ENCODE measurements at places on chromosomes 12 and 14.

DNA sequence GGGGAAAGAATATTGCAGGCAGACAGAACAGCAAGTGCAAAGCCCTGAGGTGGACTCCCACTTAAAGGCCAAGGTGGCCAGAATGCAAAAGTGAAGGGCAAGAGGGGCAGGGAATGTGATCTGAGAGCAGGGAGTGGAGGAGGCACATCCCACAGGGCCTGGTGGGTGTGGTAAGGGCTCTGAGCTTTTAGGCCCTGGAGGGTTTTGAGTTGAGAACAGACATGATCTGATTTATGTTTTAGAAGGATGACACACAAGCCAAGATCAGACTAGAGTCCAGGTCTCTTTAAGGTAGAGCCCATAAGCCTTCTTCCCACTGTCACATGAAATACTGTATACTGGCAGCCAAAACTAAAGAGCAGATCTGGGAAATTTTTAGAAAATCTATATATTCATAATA lies 162.5 kb downstream of the SLC38A4 start:
- no peak for DNase-seq

DNA sequence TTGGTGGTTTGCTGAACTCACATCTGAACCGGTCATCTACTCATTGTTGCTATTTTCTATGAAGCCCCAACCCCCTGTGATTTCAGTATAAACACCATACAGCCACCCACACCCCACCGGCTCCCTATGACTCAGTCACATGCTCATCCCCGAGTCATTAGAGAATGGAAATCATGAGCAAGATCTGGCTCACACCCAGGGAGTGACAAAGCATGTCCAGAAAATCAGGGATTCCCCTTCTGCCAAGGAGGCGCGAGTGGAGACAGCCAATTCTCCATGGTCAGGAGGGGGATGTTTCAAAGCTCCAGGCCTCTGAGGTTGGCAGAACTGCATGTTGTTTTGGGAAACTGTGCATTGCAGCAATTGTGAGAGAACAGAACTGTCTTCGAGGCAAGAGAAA lies 657.5 kb upstream of the TBX3 start:
- DNase-seq = no peak

GRCh38 chr12:111215881-111216280 lies 153.0 kb downstream of the PHETA1 start:
- DNase-seq = peak; percentile 88

DNA sequence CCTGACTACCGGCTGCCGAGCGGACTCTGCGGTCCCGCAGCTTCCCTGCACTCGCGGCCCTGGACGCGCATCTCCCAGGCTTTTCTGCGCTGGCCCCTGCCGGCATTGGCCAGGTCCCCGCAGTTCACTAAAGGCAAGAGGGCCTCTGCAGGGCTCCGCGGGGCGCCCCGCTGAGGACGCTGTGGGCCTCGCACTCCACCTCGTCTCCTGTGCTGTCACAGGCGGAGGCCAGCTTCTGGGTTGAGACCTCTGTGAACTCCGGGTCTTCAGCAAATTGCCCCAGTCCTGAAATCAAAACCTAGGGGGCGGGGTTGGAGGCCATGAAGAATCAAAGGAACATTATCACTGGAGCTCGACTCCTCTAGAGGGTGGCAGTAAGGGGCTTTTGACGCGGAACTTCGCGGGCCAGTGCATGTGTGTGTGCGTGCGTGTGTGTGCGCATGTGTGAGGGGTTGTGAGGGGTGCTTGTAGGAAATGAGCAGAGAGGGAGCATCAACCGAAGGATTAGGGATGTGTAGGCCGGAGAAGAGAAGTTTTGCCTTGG lies 68.5 kb upstream of the CAPRIN2 start:
- DNase-seq = peak; percentile 16

GRCh38 chr14:64795921-64796320 lies 83.8 kb downstream of the SPTB start:
- DNase-seq = no peak

- DNase-seq = no peak
These were observed 46.1 kb upstream of the PPP2R5C start for GRCh38 chr14:101715210-101716076.

DNA sequence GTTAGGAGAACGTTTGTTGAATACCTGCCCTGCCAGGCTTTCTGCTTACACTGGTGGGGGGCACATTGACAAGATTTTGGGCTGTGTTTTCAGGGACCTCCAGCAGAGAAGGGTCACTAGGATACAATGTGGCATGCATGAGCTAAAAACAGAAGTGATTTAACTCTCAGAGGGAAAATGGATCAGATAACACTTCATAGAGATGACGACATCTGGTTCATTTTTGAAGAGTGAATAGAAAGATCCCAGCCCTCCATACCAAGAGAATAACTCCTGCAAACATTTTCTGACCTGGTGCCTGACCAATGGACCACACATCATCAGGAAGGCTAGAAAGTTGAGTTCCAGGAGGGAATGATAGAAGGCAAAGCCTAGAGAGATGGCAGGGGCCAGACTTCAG lies 33.7 kb downstream of the CKB start:
- no peak for DNase-seq
